EH (cell line): ENCODE measurements at places on chromosomes 5 and 9.

- DNase-seq: peak; percentile 45
Measured at GRCh38 chr9:110954822-110955291, 83.4 kb downstream of the LPAR1 start.

GRCh38 chr5:174608631-174609097 lies 115.7 kb upstream of the MSX2 start:
- DNase-seq: no peak

DNA sequence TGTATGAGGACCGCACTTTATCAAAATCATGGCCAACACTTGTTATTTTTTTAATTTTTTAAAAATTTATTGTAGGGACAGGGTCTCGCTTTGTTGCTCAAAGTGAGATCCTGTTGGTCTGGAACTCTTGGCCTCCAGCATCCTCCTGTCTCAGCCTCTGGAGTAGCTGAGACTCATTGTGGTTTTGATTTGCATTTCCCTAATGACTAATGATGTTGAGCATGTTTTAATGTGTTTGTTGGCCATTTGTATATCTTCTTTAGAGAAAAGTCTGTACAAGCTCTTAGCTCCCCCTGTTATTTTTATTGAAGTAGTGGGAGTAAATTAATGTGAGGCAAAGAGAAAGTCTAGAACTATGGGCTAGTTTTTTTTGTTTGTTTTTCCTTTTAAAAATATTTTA lies 1.6 kb upstream of the RPS6 start:
- DNase-seq: no peak

- DNase-seq: peak; percentile 87
Measured at GRCh38 chr5:127959152-127959764, 124.3 kb upstream of the SLC12A2 start.

DNA sequence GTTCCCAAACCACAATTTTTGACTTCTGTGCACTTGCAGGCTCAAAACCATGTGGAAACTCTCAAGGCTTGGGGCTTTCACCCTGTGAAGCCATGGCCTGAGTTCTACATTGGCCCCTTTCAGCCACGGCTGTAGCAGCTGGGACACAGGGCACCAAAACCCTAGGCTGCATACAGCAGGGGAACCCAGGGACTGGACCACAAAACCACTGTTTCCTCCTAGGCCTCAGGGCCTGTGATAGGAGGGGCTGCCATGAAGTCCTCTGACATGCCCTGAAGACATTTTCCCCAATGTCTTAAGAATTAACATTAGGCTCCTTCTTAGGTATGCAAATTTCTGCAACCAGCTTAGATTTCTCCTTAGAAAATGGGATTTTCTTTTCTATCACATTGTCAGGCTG lies 312.1 kb upstream of the TUSC1 start:
- DNase-seq: no peak

DNA sequence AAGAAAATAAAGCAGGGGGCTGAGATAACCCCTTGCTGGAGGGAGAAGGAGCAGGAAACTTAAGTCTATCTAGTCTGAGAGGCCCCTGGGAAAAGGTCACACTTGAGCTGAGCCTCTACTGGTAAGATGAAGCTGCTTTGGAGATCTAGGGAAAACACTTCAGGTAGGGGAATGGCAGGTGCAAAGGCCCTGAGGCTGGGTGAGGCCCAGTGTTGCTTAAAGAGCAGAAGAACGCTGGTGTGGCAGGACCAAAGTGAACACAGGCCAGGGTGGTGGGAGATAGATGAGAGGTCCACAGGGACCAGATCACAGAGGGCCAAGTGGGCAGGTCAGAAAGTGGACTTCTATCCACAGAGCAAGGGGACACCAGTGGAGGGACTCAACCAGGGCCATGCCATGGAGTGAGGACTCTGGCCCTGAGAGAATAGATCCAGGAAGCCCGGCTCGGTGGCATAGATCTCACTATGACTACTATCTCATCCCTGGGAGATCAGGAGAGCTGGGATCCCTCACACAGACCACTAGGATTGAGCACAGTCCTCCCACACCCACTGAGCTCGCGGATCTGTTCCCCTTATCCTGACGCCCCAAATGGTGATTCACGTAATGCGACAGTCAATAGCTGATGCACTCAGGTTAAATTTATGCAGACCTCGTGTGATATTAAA lies 17.6 kb upstream of the NEURL1B start:
- no peak for DNase-seq

DNA sequence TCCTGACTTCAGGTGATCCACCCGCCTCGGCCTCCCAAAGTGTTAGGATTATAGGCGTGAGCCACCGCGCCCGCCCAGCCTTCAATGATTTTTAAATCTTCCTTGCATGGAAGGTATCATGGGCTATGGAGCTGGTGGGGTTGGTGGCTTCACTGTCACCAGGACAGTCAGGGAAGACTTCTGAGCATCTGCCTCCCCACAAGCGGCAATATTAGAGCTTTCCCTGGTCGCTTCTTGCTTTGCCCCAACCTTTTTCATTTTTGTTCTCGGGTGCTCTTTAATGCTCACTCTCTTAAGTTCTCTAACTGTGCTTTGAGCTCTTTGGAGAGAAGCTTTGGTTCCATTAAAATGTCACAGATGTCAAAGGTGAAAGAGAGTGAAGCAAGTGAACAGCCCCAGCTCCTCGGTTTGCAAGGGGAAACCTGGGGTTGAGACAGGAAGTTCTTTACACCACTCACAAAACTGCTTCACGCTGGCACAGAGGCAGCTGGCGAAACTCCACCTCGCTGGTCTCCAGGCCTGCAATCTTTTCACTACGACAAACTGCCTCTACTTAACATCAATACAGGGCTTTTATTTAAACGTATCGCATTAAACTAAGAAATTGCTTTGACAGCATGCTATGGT lies 142.5 kb upstream of the RETREG1 start:
- no peak for DNase-seq
